ENCODE measurements at places on chromosomes 11 and 22.

DNA sequence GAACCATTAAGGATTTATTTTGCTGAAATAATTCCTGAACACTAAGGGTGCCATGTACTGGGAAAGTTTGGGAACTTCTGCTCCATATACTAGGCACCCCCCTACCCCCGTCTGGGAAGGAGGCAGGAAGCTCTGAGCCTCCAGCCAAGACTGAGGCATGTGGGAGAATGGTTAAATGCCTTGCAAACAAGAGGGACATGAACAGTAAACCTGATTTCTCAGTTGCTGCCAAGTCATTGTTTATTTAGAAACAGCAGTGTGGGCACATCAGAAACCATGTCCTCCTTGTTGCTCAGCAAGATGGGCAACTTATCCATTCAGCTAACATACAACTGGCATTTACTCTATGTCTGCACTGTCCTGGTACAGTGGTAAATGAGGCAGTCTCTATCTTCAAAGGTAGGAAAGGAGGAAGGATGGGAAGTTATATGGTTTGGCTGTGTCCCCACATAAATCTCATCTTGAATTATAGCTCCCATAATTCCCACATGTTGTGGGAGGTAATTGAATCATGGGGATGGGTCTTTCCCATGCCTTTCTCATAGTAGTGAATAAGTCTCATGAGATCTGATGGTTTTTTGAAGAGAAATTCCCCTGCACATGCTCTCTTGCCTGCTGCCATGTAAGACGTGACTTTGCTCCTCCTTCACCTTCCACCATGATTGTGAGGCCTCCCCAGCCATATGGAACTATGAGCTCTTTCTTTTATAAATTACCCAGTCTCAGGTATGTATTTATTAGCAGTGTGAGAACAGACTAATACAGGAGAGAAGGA lies 459.1 kb downstream of the MIAT start:
- DNase-seq: no peak

DNA sequence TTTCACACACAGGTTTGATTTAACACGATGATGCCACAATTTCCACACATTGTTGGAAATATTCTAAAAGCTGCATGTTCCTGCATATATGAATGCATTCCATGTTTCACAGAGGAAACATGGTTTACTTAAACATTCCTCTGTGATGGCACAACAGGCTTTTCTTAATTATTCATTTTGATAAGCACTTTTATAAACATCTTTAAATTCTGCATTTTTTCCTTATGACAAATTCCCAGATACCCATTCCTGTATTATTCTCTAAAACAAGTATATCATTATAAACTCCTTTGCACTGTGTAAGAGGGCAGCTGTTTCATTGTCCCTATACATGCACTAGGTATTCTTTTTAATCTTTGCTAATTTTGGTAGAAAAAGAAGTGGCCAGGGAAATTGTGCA lies 532.3 kb downstream of the SOX6 start:
- DNase-seq: no peak

GRCh38 chr11:36306888-36307287 lies 10.8 kb downstream of the PRR5L start:
- DNase-seq: no peak

DNA sequence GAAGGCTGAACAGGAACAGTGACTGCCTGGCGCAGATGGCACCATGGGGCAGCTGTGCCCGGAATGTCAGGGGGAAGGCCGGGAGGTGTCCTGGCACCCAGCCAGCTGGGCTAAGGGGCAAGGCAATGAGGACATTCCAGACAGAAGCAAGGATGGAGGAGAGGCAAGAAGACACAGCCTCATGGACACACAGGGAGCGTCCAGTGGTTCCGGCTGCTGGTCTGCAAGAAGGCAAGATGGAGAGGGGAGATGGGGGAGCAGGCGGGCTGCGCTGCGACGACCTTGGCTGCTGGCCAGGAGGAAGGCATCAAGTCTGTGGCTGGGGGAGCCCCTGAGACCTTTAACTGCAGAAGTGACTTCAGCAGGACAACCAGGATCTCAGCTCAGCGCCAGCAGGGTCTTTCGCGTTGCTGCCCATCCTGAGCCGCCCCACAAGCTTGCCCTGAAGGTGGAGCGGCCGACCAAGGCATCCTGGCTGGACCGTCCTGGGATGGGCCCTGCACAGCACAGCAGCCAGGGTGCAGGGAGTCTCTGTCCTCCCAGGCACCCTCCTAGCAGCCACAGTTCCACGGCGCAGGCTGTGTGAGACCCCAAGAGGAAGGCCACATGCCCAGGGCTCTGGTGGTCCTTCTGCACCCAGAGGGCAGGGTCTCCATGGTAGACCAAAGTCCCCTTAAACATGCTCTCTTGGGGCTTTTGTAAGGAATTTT lies 531.7 kb downstream of the BRD1 start:
- no peak for DNase-seq

DNA sequence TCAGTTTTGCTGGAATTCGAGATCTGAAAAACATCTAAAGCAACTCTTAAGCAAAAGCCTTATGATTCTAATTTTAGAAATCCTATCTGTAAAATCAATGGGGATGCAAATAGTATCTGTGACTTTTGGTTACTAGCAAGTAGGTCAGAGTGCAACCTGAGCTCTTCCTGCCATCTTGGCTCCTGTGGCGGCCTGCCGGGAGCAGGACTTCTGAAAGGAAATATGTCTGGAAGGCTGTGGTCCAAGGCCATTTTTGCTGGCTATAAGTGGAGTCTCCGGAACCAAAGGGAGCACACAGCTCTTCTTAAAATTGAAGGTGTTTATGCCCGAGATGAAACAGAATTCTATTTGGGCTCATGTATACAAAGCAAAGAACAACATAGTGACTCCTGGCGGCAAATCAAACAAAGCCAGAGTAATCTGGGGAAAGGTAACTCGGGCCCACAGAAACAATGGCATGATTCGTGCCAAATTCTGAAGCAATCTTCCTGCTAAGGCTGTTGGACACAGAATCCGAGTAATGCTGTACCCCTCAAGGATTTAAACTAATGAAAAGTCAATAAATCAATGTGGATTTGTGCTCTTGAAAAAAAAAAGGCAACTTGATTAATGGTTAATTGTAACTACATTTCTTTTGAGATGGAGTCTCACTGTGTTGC lies 1.7 kb downstream of the SAMM50 start:
- DNase-seq: no peak

DNA sequence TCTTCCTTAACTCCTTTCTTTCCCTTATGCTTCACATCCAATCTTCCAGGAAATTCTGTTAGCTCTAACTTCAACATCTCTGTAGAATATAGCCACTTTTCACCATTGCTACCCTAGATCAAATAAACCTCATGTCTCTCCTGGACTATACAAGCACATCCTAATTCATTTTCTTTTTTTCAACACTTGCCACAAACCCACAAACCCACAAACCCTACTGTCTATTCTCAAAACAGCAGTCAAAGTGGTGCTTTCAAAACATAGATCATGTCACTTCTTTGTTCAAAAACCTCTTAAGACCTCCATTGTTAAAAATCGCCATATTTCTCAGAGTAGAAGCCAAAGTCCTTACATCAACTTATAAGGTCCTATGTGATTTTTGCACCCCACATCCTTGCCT lies 94.3 kb downstream of the PIWIL4 start:
- no peak for DNase-seq

GRCh38 chr11:80388130-80388529 lies 947.3 kb upstream of the TENM4 start:
- DNase-seq: no peak

- DNase-seq: no peak
These were observed 5.5 kb downstream of the PRSS23 start for GRCh38 chr11:86805873-86806310.

GRCh38 chr22:20549232-20549841 lies 41.9 kb downstream of the MED15 start:
- no peak for DNase-seq

DNA sequence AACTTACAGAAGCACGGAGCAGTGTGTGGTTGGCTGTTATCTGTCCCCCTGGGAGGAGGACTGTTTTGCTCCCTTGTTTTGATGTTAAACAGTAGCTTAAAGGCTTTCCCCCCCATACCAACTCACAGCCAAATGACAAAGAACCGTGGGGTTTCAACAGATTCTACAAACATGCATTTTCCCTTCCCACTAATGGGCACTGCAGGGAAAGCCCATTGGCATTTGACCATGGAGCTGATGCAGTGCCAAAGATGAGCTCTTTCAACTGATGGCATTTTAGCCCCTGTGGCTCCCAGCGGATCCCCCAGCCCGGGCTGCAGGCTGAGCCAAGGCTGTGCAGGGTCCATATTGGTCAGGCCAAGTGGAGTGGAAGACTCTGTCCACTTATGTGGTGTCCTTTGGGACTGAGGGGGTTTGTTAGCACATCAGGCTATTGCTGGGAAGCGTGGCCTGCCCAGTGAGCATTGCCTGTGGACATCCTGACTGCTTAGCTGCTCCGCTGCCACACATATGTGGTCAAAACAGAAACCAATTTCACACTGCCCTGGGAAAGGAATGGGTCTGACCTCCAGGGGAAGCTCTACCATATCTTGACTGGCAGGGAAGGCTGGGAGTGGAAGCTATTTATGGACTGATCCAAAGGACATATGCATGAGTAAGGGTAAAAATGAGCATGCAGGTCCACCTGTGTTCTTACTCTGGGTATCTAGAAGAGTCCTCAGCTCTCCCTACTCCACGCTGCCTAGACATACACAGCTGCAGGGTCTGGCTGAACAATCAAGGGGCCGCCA lies 116.4 kb upstream of the PARVA start:
- no peak for DNase-seq

Data from stimulated activated CD8-positive, alpha-beta memory T cell treated with anti-CD3 and anti-CD28 coated beads, Interleukin-4, amount 100 ng/mL, for 24 hours (primary cell).